ENCODE measurements at places on chromosomes 12 and 14.

GRCh38 chr12:119202544-119202943 is 23.8 kb downstream of the HSPB8 start:
- no peak for DNase-seq

- no peak for DNase-seq
Measured at GRCh38 chr12:57430112-57430930, 522 bp downstream of the R3HDM2 start.

DNA sequence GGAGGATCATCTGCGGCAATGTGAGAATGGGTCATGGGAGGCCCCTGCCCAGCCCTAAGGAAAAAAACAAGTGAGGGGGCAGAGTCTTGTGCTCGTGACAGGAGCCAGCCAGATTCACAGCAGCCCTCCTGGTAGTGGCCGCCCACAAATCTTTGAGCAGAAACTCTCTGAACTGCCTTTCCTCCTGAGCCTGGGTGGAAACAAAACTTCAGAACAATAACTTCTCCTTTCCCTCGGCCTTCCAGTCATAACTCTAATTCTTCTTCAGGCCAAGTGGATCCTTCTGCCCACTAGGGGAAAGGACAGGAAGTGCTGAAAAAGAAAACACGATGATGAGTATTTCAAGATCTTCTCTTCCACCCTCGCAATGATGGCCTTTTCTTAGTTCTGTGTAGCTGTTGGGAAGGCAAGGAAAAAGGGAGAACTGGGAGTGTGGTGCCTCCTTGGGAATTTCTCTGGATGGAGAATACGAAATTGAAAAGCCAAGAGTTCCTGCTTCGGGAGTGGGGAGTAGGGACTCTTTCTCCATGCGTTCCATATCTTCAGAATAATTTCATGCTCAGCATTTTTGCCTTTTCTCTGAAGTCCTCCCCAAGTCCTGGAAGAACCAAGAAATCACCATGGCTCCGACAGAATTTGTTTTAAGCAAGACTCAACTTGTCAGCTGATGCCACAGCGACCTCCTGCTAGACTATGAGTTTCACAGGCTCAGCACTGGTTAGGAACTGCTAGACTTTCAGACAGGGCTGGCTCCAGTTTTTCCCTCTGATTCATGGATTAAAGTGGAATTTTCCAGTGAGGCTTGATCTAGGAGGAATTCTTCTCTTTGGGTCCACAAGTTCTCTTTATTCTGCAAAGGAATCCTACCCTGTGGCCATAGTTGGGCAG is 188.9 kb downstream of the CAND1 start:
- peak; percentile 89 for DNase-seq

DNA sequence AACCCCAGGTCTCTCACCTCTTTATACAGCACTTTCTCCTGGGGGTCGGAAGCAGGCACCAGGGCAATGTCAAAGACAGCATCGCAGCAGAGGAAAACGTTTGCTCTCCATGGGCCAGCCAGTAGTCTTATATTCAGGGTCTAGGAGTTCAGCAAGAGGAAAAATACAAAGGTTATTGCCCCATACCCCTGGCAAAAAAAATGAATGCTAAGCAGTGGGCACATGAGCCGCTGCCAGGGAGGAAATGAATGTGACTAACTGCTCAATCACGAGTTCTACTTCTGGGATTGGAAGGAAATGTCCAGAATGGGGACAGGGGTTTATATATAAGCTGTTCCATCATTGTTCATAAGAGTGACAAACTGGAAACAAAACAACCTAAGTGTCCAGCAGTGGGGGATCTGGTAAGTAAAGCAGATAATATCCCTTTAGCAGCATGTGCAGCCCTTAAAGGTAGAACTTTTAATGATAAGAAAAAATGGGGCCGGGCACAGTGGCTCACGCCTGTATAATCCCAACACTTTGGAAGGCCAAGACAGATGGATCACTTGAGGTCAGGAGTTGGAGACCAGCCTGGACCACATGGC is 53.8 kb downstream of the PHETA1 start:
- peak; percentile 86 for DNase-seq

DNA sequence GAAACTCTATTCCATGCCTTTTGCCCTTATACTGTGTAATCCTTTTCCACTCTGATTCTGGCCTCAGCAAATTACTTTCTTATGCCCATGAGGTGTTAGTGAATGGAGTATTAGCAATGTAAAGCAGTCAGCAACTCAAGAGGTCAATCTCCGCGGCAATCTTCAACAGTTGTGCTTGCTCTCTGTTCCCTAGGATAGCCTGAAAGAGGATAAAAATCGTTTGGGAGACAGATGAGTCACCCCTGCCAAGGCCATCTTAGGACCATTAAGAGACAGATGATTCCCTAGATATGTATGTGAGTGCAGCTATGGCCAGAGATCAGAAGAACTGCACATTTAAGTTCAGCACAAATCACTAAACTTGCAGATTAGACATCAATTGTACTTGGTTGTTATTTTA is 1145.8 kb downstream of the GALC start:
- no peak for DNase-seq

GRCh38 chr14:85002846-85003245 is 527.1 kb upstream of the FLRT2 start:
- DNase-seq: no peak

DNA sequence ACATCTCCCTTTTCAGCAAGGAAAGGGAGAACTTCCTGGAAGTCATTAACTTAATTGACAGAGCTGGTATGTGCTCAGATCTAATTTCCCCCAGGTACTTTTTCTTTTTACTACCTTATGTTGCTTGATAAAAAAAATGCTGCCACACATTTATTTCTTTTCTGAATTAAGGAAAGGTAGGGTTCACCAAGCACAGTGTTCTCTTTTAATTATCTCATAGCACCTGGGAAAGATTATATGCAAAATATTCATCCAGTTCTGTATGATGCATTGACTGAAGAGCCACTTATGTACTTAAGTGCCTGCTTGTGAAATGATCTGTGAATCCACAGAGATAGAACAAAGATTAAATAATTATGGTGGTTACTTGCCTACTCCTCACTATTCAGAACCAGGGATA is 25.1 kb downstream of the KCNC2 start:
- DNase-seq: no peak

GRCh38 chr12:31850268-31850667 is 108.9 kb upstream of the RESF1 start:
- DNase-seq: no peak

GRCh38 chr14:34069854-34070582 is 119.1 kb upstream of the EGLN3 start:
- DNase-seq: no peak

DNA sequence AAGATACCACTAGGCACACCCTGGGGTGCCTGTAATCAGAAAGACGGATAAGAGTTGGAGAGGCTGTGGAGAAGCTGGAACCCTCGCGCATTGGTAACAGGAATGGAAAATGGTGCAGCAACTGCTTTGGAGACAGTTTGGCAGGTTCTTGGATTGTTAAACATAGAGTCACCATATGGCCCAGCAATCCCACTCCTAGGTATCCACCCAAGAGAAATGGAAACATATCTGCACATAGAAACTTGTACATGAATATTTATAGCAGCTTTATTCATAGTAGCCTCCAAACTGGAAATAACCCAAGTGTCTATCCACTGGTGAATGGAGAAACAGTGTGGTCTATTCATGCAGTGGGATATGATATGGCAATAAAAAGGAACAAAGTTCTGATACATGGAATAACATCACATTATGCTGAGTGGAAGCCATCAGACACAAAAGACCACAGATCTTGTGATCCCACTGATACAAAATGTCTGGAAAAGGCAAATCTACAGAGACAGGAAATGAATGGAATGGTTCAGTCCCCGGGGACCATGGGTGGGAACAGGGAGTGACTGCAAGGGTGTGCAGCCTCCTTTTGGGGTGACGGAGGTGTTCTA is 45.4 kb downstream of the JAG2 start:
- DNase-seq: no peak

DNA sequence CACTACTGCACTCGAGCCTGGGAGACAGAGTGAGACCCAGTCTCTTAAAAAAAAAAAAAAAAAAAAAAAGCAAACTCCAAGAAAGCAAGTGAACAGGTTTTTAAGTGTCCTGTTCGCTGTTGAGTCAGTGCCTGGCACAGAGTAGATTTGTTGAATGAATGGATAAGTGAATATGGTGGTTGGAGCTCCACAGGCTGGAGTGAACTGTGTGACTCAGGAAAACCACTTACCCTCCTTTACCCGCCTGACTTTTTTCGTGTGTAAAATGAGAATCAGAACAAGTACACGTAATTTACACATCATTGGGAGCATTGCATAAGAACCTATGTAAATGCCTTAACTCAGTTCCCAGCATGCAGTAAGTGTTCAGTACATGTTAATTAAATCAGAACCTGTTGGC is 24.0 kb upstream of the ESRRB start:
- DNase-seq: no peak

GRCh38 chr12:51210690-51211395 is 7.0 kb downstream of the POU6F1 start:
- DNase-seq: no peak

- peak; percentile 34 for DNase-seq
Measured at GRCh38 chr12:6758506-6759095, 5.7 kb upstream of the MLF2 start.

DNA sequence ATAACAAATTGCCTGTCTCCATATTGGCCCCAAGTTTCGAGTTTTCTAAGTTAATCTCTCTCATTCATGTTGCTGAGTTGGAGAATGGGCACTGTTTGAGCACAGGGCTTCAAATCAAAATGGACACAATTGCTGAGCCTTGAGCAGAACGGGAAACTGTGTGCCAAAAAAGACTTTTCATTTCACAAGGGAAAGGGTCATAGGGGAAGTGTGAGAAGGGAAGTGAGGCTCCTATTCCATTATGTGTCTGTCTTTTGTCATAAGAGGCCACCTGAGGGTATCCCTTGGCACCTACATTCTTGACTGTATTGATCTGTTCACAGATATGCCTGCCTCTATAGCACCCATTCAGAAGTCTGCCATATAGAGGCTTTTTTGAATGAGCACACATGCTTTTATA is 59.1 kb downstream of the TTLL5 start:
- DNase-seq: peak; percentile 27

DNA sequence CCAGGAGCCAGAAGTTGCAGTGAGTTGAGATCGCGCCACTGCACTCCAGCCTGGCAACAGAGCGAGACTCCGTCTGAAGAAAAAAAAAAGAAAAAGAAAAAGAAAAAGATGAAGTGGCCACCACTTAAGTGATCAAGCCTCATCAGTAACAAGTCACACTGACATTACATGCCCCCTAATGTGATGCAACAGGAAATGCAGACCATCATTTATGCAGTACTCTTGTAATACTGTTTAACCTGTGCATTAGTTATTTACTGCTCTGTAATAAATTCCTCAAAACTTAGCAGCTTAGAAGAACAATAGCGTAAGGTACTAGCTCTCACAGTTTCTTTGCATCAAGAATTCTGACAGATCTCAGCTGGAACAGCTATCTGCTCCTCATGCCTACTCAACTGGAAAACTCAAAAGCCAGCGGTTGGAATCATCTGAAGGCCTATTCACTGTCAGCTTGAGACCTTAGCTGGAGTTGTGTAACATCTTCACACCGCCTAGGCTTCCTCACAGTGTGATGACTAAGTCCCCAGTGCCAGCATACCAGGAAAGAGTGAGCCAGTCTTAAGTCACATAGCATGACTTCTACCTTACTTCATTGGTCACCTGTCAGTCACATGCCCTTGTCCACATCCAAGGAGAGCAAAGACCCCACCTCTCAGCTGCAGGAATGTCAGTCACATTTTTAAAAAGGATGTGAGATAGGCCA is 31.5 kb downstream of the EPS8 start:
- DNase-seq: peak; percentile 72

GRCh38 chr12:114670291-114670980 is 13.5 kb downstream of the TBX3 start:
- DNase-seq: no peak

GRCh38 chr14:91496790-91497189 is 13.3 kb downstream of the PPP4R3A start:
- no peak for DNase-seq

DNA sequence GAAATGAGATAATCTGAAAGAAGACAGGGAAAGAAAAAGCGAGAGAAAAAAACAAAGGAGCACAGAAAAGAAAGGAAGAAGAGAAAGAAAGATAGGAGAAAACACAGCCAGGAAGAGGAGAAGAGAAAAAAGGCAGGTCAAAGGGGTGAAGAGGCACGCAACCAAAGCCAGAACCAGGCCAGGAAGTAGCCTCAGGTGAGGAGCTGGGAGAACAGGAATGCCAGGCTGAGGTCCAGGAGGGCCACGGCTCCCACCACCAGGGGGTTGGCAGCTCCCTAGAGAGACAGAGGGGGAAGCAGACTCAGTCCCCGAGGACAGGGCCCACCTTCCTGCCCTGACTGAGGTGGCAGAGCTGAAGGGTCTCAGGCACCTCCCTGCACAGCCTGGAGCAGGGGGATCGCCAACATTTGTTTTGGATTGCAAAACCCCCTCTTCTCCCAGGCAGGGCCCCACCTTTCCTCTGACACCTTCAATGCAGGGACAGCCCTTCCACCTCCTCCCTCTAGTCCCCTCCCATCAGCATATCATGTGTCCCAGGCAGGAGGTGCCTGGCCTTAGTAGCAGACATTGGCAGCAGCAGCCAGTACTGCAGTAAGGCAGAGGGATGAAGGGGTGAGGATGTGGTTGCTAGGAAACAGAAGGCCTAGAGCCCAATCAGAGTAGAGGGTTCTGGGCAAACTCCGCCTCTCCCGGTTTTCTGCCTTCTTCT is 2.0 kb upstream of the AP1G2 start:
- DNase-seq: no peak

- DNase-seq: no peak
Measured at GRCh38 chr12:114916124-114916523, 232.1 kb upstream of the TBX3 start.

DNA sequence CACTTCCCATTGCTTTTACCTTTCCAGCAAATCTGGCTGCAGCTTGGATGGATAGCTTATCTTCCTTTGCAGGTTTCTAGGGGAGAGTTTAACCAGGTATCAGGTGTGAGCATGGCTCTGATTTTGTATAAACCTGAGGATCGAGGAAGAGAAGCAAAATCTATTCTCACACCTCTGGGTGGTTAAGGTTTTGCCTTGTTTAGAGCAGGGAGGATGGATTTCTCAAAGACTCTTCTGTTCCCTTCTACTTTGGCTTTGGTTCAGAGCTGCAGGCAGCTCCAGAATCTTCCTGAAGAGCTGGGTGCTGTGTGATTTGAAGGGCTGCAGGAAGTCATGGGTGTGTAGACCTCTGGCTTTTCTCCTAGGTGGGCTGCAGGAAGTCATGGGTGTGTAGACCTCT is 1.7 kb downstream of the JDP2 start:
- DNase-seq: no peak

DNA sequence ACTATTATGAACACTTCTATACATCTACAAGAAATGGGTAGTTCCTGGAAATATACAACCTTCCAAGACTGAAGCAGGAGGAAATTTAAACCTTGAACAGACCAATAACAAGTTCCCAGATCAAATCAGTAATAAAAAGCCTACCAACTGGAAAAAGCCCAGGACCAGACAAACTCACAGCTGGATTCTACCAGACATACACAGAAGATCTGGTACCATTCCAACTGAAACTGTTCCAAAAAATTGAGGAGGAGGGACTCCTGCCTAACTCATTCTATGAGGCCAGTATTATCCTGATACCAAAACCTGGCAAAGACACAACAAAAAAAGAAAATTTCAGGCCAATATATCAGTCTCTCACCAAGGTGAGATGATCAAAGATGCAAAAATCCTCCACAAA is 189.4 kb downstream of the RPS29 start:
- no peak for DNase-seq

Data from suppressor macrophage treated with lipopolysaccharide for 1 hour (primary cell).